ENCODE measurements at places on chromosomes 11 and 22. TPM values are rescaled to one million over a fixed set of nuclear protein-coding genes. Genes with fewer than 3 reads are reported as not detected.

Gene ZBTB16
- total RNA-seq = 101 TPM

Gene RASGRP2
- total RNA-seq = 28.1 TPM

DNA sequence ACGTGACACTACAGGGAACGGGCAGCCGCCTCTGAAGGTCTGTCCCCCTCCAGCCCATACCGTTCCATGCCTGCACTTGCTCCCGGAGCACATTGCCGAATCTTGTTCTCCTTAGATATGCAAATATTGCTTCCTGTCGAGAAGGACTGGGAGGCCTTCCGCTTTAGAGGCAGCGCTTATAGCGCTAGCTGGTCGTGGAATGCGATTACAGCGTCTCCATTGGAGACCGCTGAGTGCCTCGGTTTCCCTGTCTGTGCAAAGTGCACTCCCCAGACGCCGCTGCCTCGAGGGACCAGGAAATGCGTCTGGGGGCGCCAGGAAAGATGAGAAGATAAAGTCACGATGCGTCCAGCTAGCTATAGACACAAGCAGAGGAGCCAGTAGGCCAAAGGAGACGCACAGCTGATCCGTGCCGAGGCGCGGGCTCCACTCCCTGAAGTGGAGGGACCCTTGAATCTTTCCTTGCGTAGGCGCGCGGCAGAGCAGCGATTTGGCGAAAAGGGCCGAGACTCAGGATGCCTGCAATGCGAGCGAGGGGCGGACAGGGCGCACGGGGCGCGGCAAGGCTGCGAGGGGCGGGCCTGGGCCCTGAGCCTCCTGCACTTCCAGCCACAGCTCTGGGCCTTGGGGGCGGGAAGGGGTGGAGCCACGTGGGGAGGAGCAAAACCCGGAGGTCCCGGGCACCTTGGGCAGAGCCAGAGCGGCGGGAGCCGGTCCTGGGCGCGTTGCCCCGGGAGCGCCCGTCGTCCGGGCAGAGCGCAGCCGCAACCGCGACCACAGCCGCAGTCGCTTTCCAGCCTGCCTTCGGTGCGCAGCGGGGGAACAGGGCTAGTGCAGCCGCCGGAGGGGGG is at the start of gene RASSF10:
TSS of gene RASSF10 (plus strand) at position 692 of the 851 bp plus-strand sequence. CDS start 261 bp downstream, outside the sequence.
- peak; percentile 65 for DNase-seq

GRCh38 chr11:67024410-67024809 is 1.5 kb downstream of the SYT12 start:
- DNase-seq = no peak

GRCh38 chr11:131954146-131954545 is 583.7 kb downstream of the NTM start:
- no peak for DNase-seq

- DNase-seq = no peak
These were observed 17.5 kb upstream of the CD3E start for GRCh38 chr11:118287006-118287405.

GRCh38 chr11:559712-560304 is 730 bp downstream of the LMNTD2 start:
- no peak for DNase-seq

DNA sequence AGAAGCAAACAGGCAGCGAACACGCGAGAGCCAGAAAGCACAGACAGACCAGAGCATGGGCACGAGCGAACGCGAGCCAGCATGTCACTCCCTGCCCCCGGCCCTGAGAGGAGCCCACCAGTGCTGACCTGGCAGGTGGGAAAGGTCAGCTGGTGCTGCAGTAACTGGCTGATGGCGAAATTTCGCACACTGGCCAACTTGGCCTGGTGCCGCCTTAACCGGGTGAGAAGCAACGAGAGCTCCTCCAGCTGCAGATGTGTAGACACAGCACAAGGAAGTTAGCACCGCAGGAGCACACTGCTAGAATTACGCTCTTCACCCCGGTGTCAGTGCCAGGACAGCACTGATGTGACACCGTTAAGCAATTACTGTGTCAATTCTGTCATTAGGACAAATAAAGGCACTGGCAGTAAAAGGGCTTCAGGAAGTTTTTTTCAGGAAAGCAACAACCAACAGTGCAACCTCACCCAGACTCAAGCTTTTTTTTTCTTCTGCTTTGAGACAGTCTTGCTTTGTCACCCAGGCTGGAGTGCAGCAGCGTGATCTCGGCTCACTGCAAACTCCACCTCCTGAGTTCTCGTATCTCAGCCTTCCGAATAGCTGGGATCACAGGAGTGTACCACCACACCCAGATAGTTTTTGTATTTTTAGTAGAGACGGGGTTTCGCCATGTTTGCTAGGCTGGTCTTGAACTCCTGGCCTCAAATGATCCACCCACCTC is 76.8 kb downstream of the C11orf58 start:
- peak; percentile 79 for DNase-seq

DNA sequence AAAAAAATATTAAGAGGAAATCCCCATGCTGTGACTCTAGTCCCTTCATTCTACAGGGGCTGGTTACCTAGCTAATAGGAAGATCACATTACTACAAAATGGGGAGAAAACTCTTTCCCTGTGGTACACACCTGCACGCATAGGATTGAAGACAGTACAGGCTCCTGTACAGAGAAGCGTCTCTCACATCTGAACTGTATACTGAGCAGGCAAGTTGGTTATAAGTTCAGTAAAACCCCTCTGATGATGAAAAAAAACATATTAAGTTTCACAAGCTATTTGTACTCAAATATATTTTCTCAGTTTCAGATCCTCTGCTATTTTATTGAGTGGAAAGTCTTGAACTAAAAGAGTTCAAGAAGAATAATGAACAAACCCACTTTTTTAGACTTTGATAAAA is 156.9 kb upstream of the HSD17B12 start:
- DNase-seq = no peak

GRCh38 chr11:100932474-100933100 is 197.0 kb downstream of the PGR start:
- no peak for DNase-seq

DNA sequence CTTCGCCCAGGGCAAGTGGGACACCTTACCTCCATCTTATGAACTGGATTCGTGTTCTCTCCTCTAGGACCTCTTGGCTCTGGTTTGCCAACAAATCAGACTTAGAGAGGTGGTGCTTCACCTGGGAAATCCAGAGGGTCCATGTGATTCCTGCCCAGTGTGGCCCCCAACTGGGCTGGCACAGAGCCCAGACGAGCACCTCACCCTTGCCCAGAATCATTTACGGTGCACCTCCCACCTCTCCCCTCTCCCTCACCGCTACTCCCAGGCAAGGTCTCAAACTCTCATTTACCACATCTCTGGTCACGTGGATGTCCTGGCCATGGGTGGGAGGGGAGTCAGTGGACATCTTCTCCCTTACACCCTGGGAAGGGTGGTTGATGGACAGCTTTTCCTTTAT is 1.1 kb downstream of the SPATA19 start:
- DNase-seq = no peak

Measured in right atrium auricular region (tissue), 2 donors.